Endothelial cell (in vitro differentiated cells): ENCODE measurements at places on chromosomes 4 and X. TPM values are rescaled to one million over a fixed set of nuclear protein-coding genes. Genes with fewer than 3 reads are reported as not detected.

Gene CT45A5
- total RNA-seq, result not detected

Gene NKX1-1
- not detected for total RNA-seq

- no peak overlapping the region for H3K4me3 ChIP-seq
- H3K4me1 ChIP-seq, result peaks cover 5% of the 10 kb centered on the region
- H3K27me3 ChIP-seq, result no peaks in the 10 kb centered on the region
- DNase-seq, result no peak
Observed at GRCh38 chrX:40457406-40457805, 123.4 kb upstream of the ATP6AP2 start.

- no peak overlapping the region for H3K27ac ChIP-seq
- H3K4me1 ChIP-seq, result no peaks in the 10 kb centered on the region
- H3K4me3 ChIP-seq, result no peak overlapping the region
Observed at GRCh38 chr4:178255172-178255571, 812.9 kb upstream of the AGA start.
